ENCODE measurements at places on chromosomes 7 and 10.
A peak's percentile ranks its signal among the peaks of the same experiment; 100 is the strongest.

DNA sequence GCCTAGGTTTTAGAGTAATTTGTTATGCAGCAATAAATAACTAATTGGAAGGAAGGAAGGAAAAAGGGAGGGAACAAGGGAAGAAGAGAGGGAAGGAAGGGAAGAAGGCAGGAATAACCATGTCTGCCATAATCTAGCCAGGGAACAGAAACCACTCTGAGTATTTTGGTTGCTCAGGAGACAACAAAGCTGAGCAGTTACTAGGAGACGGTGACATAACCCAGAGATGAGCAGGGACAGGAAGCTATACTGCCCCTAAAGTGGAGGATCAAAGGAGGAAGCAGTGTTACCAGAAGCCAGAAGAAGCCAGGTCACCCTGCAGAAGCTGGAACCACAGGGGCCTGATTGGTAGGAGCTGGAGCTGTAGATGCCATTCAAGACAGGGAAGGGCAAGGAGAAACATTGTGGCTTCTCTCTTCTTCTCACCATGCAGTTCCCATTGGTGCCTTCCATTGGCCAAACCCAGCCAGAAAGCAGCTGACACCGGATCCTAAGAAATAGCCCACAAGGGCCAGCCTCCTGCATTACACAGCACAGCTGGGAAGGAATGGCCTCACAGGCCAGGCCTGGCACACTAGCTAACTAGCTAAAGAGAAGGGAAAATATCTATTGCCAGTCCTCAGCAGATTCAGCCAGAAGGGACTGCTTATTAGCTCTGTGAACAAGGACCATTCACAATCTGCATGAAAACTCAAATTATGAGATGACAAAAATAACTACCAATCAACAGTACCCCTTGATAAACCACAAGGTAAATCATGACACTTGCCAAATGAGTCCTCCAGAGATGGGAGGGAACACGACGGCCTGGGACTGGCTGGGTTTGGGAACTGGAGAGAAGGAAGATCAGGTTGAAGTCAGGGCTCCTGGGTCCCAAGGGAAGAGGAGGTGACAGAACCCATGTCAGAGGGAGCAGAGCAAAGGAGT, 184.5 kb upstream of the NFE2L3 start:
- peak; percentile 65 for DNase-seq

DNA sequence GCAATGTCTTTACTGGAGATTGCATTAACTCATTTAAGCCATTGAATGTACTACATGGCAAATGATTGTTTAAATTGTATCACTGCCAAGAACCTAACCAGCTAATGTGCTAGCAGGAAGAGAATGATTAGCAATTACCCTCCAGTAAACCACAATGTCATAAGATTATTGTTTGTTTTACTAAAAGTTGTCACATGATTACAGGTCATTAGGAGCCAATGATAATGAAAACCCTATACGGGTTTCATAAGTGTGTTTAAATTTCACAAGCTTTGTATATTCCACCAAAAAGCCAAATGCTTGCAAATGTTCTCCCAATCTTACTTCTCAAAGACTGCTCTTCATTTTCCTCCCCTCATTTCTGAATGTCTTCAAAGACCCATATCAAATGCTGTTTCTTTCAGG, 76.5 kb upstream of the PPP1R3C start:
- DNase-seq = no peak

DNA sequence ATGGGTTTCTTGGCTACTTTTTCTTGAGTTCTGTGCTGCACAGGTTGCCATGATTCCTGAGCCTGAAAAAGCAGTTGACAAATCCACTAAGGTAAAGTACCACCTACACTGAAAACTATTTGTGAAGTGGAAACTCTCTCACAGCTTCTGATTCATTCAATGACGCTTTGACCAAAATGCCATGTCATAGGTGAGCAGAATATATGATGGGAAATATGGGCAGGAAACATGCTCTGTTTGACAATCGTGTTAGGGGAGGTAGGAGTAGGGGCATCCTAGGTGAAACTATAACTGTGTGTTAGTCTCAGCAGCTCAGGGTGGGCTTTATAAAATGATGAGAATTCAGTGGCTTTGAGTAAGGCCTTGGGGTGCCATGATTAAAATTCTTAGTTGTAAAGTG, 69.6 kb upstream of the ELMO1 start:
- DNase-seq = no peak

GRCh38 chr10:52755297-52756062, 17.1 kb downstream of the MBL2 start:
- DNase-seq = no peak

- peak; percentile 62 for DNase-seq
Observed at GRCh38 chr7:127396184-127396583, 3.7 kb upstream of the ZNF800 start.

GRCh38 chr10:97280783-97281182, 11.7 kb downstream of the ARHGAP19 start:
- no peak for DNase-seq

DNA sequence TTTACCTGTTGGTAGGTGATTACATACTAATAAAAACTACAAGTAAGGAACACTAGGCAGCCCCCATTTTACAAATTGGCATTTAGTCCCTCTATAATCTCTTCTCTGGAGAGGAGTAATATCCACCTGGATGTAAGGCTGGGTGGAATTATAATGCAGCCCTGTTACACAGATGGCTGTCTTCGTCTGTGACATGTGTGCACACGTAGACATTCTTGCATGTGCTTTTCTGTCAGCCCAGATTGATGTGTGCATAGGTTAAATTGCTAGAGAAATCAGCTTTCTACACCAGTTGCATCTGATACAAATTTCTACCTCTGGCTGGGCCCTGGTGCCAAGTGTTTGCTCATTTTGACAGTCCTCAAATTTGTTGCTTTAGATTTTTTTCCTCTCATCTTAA, 715.9 kb downstream of the AUTS2 start:
- DNase-seq = no peak

DNA sequence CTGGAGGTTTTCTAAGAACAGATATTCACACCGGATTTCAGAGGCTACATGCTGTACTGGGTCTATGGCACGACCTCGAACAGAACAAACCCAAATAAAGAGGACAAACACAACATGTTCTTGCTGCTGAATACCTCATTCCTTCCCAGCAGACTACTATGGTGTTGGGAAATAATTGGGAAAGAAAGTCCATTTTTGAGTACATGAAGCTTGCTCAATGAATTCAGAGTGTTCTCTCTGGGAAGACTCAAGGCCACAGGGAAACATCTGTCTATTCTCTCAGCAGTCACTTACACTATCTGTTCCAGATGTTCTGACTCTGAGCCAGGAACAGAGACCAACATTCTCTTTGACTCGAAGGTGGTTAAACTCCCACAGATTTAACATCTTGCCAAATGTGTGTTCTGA, 30.9 kb downstream of the LAMB1 start:
- no peak for DNase-seq

- no peak for DNase-seq
Observed at GRCh38 chr10:78726171-78726570, 342.6 kb upstream of the ZMIZ1 start.

- DNase-seq = peak; percentile 43
Observed at GRCh38 chr7:87784424-87784823, 91.7 kb downstream of the SLC25A40 start.

GRCh38 chr10:49320191-49320590, 21.2 kb downstream of the C10orf71 start:
- DNase-seq = no peak

GRCh38 chr7:140674899-140675701, 2.4 kb downstream of the ADCK2 start:
- DNase-seq = peak; percentile 66

GRCh38 chr10:62631241-62631640, 173.3 kb upstream of the ADO start:
- no peak for DNase-seq

GRCh38 chr10:43963793-43964425, 315.2 kb upstream of the ZNF32 start:
- DNase-seq = peak; percentile 83

DNA sequence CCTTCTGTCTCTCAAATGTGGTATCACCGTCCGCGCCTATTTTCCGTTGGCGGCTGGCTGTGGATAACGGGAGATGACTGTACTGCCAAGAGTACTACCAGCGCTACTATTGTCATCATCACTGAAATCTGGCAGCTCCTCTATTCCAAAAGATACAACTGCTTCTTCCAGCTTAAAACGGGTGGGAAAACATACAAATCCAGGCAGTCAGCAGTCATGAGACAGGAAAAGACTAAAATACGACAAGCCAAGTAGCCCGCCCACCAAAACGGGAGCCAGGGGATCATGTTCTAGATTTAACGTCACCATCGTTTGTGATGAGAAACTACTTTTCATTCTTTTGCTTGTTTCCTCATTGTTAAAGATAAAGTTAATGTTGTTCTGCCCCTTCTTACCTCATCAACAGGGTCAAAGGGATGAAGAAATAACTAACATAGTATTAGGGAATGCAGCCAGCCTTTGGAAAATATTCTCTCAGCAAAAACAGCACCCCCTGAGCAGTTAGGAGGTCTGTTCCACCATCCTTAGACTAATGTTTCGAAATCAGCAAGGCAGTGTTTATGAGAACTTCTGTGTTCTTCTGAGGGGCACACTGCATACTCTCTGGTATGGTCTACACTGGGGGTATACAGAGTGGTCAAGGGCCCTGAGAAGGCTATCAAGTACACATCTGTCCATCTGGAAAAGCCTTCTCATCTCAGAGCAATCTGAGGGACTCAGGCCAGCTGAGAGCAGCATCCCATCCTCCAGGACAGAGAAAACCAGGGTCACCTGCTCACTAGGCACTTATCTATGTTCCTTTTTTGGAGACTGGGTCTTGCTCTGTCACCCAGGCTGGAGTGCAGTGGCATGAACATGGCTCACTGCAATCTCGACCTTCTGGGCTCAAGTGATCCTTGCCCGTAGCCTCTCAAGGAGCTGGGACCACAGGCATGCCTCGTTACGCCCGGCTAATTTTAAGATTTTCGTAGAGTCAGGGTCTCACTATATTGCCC, 47.5 kb downstream of the GNA12 start:
- no peak for DNase-seq

- DNase-seq = peak; percentile 95
Observed at GRCh38 chr10:128047351-128047750, 78.9 kb downstream of the MKI67 start.

GRCh38 chr7:45149606-45150005, 8.0 kb upstream of the RAMP3 start:
- DNase-seq = no peak

- DNase-seq = no peak
Observed at GRCh38 chr7:39526666-39527065, 39.5 kb upstream of the YAE1 start.

DNA sequence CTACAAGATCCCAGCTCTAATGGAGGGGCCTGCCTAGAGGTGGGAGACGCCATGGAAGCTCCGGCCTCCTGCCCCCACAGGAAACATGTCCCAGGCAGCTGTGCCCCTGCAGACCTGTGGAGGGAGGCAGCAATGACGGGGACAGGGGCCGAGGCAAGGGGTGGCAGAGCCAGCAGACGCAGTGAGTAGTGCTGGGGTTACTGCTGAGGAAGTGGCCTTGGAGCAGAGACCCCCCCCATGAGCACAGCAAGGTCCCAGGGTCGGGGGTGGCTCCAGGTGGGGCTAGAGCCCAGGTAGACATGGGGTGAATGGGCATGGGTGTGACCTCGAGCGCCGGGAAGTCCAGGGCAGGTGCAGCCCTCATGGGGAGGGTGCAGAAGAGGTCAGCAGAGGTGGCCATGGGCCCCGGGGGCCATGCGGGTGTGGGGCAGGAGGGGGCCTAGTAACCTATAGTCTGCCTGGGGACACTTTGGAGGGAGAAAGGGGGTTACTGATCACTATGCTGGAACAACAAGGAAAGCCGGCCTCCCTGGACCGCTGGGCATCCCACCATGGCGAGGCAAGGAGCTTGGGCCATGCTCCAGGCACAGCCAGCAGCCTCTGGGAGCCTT, 45.5 kb downstream of the JAKMIP3 start:
- DNase-seq = no peak

DNA sequence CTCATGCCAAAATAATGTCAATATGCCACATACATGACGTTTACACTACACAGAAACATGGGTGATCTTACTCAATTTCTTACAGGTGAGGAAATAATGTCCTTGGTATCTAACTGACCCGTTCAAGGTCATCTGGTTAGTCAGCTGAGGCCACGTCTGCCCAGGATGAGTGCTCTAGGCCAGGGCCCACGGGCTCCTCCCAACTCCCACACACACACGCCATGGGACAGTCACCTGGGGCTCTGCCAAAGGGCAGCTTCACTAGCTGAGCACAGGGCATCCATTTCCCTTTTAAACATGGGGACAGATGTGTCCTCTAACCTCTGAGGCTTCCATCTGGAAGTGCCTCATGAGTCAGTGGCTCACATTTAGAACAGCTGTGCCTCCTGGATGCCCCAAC, 123.9 kb downstream of the TNS3 start:
- DNase-seq = no peak
